NCI-H1048 (cell line): ENCODE measurements at places on chromosomes 7 and 10.

DNA sequence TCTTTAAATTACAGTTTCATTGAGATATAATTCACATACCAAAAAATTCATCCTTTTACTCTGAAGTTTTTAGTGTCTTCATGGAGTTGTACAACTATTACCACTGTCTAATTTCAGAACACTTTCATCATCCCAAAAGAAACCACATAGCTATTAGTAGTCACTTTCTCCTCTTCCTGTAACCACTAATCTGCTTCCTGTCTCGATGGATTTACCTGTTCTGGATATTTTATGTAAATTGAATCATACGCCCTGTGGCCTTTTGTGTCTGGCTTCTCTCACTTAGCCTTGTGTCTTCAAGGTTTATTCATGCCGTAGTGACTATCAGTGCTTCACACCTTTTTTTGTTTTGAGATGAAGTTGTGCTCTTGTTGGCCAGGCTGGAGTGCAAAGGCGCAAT is 135.5 kb downstream of the DOCK1 start:
- DNase-seq, result no peak

DNA sequence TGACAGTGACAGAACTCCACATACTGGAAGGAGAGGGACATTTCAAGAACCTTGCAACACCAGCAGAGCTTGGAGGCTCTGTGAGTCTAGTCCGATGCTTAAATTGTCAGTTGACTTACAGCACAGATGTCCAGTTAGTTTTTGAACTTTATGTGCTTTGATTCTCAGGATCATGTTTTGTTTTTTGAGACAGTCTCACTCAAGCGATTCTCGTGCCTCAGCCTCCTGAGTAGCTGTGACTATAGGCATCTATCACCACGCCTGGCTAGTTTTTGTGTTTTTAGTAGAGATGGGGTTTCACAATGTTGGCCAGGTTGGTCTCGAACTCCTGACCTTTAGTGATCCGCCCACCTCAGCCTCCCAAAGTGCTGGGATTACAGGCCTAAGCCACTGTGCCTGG is 31.8 kb upstream of the STEAP4 start:
- no peak for DNase-seq

DNA sequence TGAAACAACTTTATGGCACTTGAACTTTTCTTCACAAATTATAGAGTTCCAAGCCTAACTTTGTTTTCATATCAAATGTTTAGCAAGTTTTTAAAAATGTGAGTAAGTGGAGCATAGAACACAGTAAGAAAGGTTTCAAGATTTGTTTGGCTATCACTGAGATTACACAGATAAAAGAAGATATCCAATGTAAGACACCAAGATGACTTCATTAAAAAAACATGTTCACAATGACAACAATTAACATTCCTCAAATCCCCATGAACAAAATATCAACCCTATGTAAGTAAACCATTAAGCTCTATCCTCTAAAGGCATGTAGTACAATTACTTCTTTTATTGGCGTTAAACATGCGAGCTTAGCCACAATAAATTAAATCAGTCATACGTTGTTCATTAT is 129.7 kb downstream of the RELN start:
- DNase-seq, result no peak

GRCh38 chr10:79129361-79129997 is 60.7 kb downstream of the ZMIZ1 start:
- DNase-seq, result no peak

DNA sequence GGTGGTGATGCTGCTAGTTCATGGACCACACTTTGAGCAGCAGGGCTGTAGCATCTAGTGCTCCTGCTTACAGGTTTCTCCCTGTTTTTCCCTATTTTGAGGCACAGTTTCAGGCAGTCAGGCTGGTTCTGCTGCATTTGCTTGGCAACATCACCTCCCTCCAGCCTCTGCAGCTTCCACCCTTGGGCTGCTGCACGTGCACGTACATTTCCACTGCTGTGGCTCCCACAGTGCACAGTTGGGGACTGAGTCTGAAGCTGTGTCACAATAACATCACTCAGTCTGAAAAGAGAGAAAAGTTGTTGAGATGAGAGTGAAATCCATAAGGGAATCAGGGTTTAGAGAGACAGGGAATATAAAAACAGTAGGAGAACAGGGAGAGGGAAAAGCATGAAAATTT is 230.7 kb upstream of the FZD1 start:
- no peak for DNase-seq

DNA sequence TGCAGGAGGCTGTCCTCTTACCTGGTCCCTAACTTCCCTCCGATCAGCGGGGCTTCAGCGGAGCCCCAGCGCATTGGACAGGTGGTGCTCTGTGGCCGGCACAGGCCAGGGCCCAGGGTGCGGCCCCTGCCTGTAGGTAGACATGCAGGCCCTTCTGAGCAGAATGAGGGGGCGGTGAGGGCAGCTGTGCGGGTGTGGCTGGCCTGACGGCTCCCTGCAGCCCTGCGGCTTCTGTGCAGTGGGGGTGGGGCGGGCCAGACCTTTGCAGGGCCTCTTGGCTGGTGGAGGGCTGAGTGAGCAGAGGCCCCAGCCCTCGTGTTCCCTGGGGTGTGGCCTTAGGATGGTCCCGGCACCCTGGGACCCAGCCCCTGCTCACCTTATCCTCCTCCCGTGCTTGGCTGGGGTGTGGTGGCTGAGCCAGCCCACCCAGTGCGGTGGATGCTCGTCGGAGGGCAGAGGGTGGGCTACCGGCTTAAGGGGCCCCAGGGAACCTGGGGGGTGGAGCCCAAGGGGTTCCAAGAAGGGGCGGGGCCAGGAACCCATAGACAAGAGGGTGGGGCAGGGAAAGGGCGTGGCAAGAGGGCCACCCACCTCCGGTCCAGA is 175.2 kb upstream of the TNRC18 start:
- DNase-seq, result no peak

GRCh38 chr10:72158176-72158575 is 57.6 kb upstream of the ANAPC16 start:
- DNase-seq, result no peak

DNA sequence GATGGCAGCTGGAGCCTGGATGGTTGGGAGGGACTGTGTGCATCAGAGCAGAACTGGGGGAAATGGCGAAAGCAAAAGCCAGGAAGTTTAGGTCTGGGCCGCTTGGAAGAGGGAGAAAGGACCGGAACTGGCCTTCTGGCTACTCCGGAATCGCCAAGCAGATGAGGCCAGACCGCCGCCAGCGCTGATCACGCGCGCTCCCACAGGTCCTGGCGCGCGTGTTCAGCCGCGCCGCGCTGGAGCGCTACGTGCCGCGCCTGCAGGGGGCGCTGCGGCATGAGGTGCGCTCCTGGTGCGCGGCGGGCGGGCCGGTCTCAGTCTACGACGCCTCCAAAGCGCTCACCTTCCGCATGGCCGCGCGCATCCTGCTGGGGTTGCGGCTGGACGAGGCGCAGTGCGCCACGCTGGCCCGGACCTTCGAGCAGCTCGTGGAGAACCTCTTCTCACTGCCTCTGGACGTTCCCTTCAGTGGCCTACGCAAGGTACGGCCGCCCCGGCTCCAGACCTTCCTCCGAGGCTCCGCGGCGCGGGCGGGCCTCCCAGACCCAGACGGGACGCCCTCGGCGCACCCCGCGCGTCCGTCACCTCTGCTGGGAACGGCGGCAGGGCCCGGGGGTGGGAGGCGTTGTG is 2.0 kb downstream of the CYP26C1 start:
- no peak for DNase-seq

DNA sequence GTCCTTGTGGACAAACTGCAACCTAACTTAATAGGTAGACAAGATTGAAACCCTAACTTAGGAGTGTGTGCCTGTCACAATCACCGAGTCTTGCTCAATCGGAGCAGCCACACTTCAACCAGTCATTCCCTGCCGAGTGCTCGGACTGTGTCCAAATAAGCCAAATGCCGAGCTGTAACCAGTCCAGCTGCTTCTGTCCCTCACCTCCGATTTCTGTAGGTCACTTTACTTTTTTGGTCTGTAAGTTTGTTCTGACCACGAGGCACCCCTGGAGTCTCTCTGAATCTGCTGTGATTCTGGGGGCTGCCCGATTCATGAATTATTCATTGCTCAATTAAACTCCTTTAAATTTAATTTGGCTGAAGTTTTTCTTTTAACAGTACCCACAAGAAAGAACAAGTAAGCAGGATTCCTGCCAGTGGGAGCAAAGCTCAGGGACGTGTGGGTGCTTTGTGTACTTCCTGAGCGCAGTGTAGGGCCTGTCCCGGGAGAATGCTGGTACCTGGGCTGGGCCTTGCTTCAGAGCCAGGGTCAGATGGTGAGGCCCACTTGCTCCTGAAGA is 140.1 kb downstream of the ACTR3B start:
- DNase-seq, result no peak

DNA sequence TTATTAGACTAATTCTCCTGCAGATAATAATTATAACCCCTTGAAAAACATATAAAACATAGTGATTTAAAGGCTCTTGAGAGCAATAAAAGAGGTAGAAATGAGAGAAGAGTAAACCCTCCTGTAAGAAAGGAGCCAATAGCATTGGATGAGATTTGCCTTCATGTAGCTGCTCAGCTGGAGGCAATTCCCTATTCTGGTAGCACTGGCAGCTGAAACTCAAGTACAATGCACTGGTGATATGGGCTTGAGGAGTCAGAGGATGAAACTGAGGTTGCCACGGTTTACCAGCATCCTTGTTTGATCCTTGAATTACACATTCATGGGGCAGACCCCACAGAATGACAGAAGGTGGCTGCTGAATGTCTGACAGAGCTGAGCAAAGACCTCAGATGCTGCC is 76.4 kb downstream of the CTTNBP2 start:
- no peak for DNase-seq

DNA sequence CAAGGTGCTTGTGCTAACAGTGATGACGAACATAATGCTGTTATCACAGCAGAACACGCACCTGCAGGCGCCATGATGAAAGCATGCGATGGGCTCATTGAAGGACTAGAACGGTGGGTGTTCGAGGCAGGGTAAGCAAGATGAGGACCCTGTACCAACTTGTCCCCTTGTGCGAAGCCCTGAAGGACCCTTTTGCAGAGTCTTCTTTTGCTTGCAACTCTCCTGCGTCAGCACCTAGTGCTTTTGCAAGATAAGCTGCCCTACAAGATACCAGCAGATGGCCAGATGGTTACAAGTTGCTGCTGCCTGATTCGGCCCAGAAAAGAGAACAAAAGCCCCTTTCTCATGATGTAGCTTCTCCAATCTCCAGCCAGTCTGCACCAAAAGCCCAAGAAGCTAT is 4.2 kb upstream of the IL15RA start:
- no peak for DNase-seq

GRCh38 chr7:30332549-30332948 is 48.2 kb downstream of the ZNRF2 start:
- no peak for DNase-seq

DNA sequence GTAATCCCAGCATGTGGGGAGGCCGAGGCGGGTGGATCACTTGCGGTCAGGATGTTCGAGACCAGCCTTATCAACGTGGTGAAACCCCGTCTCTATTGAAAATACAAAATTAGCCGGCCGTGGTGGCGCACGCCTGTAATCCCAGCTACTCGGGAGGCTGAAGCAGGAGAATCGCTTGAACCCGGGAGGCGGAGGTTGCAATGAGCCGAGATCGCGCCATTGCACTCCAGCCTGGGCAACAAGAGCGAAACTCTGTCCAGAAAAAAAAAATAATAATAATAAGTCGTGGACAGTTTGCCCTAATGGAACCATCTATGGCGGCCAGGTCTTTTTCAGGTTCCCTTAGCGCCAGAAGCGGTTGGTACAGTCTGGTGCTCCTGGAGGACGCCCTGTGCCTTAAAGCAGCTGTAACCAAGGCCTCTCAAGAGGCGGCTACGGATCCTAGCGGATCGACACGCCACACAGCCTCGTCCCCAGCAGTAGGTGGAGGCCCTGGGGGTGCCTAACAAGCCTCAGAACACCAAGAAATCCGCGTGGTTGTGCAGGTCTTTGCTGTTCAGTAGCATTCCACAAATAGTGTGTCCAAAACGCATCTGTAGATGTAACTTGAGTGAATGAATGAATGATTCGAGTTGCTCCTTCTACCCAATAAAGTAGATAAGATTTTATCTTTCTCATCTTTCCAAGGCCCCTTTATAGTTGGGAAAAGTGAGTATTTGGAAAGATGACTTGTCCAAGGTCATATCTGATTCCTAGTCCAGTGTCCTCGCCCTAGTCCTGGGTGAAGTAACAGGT is 982 bp downstream of the PGAM1 start:
- no peak for DNase-seq

- DNase-seq, result no peak
These were observed 3.4 kb downstream of the DNMBP start for GRCh38 chr10:100006243-100006886.

DNA sequence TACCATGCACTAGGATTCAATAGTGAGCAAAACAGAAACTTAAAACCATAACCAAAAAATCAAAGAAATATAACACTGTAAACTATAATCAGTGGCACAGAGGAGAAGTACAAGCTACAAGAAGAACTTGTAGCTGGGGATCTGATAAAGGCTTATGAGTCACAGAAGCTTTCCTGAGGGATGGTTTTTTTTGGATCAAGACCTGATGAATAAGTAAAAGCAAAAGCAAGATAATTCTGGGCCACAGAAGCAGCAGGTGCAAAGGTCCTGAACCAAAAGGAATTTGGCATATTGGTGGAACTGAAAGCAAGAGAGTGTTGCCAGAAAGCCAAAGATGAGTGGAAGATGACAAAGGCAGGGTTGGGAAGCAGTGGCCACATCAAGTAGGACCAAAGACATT is 37.4 kb upstream of the BET1 start:
- DNase-seq, result no peak

GRCh38 chr7:23468526-23469149 is 1.7 kb downstream of the IGF2BP3 start:
- no peak for DNase-seq

- no peak for DNase-seq
These were observed 26.3 kb downstream of the CLRN3 start for GRCh38 chr10:127866276-127867013.

- DNase-seq, result no peak
These were observed 93.1 kb downstream of the OAT start for GRCh38 chr10:124325633-124325914.

DNA sequence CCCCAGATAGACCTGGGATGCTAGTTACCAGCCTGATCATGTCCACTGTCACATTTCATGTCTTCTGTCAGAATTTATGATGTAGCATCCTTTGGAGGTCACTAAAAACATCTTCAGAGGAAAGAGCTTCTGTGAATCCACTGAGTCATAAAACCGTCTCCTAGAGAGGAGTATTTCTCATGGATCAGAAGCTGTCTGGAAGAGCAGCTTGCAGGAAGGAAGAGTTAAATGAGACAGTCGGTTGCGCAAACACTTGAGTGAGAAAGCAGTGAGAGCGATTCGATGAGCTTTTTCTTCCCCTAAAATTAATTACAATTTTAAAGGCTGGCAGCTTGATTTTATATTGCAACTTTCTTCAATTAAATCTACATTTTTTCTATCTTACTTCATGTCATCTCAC is 47.2 kb upstream of the WDR11 start:
- no peak for DNase-seq

GRCh38 chr10:116815641-116816415 is 33.5 kb upstream of the ENO4 start:
- DNase-seq, result no peak
